Left renal pelvis (tissue), 4 donors: ENCODE measurements at places on chromosomes 7 and 10.

DNA sequence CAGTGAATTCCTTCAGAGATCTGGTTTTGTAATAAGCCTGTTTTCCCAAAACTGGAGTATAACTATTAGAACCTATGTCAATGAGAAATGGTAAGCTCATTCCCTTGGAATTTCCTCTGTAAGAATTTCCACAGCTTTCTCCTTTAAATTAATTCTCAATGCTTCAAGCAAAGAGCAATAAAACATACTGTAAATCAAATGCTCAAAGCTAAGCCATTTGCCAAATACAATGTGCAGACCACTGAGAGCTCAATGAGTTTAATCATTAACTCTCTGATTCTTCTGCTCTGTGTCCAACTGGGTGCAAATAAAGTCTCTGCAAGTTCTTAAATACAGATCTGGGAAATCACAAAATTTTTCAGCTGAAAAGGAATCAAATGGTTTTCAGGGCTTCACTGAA, 227.6 kb upstream of the IMMP2L start:
- DNase-seq, result no peak

DNA sequence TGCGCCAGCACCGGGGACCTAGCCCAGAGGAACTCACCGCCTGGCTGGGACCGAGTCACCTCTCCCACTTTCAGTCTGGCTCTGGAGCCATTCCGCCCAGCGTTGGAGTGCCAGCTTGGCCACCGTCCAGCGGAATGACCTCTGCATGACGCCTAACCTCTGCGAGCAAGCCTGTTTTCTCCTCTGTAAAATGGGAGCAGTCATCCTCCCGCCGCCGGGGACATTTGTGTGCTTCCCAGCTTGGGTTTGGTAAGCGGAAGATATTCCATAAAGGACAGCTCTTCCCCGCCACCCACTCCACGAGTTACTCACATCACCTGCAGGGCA, 1.3 kb upstream of the ZCCHC24 start:
- DNase-seq, result no peak

DNA sequence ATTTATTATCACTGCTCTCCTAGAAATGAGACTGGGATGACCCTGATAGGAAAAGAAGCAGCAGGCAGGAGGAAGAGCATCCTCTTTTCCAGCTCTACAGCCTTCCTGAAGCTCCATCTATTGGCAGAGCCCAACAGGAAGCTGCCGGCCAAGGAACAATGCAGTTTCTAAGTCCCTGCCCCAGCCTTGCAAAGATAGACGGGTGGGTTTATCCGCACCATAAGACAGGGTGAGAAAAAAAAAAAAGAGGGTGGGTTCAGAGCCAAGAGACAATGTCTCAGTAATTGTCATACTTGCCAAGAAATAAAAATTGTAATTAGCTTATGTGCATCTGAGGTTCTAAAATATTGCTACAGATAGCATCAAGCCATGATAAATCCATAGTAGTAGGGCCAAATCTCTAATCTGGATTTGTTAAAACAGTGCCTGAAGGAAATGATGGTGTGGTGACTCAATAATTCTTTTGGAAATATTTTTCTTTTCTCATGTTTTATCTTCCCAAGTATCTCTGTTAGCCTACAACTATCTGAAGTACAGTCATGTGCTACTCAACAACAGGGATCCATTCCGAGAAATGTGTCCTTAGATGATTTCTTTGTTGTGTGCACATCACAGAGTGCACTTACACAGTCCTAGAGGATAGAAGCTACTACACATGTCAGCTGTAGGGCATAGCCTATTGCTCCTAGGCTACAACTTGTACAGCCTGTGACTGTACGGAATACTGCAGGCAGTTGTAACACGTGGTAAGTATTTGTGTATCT, 242.9 kb upstream of the CXCL12 start:
- no peak for DNase-seq

DNA sequence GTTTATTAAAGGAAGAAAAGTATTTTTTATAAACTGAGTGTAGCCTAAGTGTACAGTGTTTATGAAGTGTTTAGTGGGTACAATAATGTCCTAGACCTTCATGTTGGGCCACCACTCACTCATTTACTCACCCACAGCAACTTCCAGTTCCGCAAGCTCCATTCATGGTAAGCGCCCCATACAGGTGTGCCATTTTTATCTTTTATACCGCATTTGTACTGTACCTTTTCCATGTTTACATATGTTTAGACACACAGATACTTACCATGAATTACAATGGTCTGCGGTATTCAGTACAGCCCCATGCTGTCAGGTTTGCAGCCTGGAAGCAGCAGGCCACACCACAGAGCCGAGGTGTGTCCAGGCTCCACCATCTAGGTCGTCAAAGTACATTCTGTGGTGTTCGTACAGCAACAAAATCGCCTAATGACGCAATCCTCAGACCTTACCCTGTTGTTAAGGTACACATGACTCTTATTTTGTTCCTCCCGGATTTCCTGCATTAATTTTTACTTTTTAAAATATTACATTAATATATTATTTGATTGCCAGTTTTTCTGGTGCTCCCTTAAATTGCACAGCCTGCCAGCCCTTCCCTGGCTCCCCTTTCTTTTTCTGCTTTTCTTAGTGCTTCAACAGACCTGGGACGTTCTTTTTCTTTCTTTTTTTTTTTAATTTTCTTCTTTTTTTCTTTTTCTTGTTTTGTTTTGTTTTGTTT, 881 bp upstream of the SSBP1 start:
- no peak for DNase-seq
